H1 (cell line): ENCODE measurements at places on chromosomes 5 and 9.

DNA sequence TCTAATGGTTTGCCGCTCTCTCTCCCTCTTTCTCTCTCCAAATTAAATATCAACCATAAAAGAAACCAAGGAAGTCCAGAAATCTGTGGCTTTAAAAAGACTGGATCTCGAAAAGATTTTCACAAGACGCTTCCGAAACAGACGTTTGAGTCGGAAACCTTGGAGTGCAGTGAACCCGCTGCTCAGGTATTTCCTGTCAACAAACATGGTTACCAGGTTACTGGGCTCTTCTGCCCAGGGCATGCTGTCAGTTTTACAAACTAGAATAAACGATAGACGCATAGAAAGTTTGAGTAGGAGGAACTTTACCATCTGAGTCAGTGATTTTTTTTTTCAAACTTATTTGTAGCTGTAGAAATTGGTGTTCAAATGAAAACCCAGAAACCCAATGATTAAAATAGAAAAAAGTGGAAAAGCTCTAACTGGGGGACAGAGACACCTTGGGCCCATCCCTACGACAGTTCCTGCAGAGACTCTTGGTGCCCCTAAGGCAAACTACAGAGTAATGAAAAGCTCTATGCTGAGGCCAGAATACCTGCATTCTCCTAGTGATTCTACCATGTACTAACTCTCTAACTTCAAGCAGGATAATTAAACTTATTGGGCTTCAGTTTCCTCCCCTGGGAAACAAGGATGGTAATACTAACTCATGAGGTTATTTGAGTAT is 90.0 kb downstream of the DOCK8 start:
- H3K4me1 ChIP-seq, result no peaks in the 10 kb centered on the region
- H3K4me3 ChIP-seq, result no peak overlapping the region
- no peak overlapping the region for H3K27ac ChIP-seq

GRCh38 chr5:150209099-150209635 is 19.3 kb downstream of the SLC6A7 start:
- no peaks in the 10 kb centered on the region for H3K27me3 ChIP-seq
- H3K4me3 ChIP-seq, result no peak overlapping the region
- no peak for DNase-seq
- H3K27ac ChIP-seq, result no peak overlapping the region

DNA sequence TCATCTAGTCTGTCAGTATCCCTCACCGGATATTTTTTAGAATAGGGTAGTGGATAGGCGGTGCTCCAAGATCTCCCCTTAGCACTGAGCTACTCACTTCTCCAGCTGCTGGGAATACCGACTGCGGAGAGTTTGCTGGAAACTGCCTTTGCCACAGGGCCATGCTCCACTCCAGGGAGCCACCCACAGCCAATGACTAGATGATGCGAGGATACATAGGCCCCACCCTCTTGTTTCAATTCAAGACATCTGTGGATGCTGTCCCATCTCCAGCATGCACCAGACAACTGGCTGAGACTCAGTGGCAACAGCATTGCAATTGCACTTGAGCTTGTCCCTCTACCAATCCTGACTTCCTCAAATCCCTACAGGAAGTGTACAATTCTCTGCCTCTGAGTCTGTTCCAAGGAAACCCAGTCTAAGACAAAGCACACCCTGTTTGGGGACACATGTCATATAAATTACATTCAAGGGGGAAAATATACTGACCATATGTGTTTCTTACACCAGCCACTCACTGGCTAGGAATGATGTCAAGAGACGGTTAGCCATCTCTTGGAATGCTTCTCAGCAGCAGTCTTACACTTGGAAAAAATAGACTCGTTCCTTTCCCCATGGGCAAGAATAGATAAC is 312.6 kb upstream of the KIF2A start:
- no peak overlapping the region for H3K27ac ChIP-seq
- no peak overlapping the region for H3K4me3 ChIP-seq
- H3K4me1 ChIP-seq, result no peaks in the 10 kb centered on the region
- DNase-seq, result no peak
- no peaks in the 10 kb centered on the region for H3K27me3 ChIP-seq

DNA sequence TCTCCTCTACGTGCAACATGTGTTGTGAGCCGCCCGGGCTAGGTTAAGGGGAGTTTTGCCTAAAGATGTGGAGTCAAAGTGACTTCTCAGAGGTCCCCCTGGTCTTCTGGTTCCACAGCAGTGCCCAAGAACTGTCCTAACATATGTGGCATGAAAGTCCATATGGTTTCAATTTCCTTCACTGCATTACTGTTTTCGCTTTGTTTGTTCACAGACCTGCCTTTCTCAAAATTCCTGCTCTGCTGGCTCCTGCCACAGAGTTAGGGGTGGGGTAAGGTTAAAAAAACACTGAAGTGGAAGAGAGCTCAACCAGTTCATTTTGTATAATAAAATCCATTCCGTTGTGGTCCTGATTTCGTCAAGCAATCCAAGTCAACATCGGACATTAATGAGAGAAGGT is 289.4 kb downstream of the DMAC1 start:
- no peaks in the 10 kb centered on the region for H3K4me1 ChIP-seq
- DNase-seq, result no peak
- no peak overlapping the region for H3K4me3 ChIP-seq
- H3K27ac ChIP-seq, result no peak overlapping the region
- H3K36me3 ChIP-seq, result no peaks in the 10 kb centered on the region

GRCh38 chr9:86511614-86512360 is 157.6 kb upstream of the TUT7 start:
- no peak for DNase-seq
- no peaks in the 10 kb centered on the region for H3K4me1 ChIP-seq

DNA sequence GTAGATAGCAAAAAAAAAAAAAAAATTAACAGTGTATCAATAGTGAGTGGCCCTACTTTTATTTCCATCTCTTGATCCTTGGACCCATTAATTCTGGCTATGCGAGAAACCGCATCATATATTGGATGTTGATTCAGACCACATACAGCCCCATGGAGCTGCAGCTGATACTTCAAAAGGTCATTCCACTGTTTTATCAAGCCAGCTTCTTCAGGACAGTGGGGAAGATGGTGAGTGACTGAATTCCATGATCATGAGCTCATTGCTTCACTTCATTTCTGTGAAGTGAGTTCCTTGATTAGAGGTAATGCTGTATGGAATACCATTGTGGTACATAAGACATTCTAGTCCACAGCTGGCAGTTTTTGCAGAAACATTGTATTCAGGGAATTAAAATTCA is 222.9 kb upstream of the MEF2C start:
- no peak overlapping the region for H3K27ac ChIP-seq
- no peak for DNase-seq
- H3K4me1 ChIP-seq, result no peaks in the 10 kb centered on the region
- no peaks in the 10 kb centered on the region for H3K27me3 ChIP-seq

DNA sequence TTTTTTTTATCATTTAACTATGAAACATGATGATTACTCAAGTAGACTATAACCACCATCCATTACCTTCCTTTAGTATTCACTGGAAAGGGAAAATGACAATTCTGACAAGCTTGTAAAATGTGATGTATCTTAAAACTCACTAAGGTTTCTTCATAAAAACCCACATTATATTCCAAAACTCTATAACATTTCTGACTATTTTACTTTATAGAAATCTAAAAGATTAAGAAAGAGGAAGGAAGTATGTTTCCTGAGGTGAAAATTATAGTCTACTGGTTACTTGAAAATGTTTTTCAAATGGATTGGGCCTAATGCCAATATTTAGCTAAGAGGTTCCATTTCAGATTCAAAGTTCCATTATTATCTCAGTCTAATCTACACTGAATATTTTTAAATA is 1982.2 kb upstream of the C9orf72 start:
- no peak overlapping the region for H3K27ac ChIP-seq
- H3K36me3 ChIP-seq, result no peaks in the 10 kb centered on the region
- no peak overlapping the region for H3K4me3 ChIP-seq
- DNase-seq, result no peak
- no peaks in the 10 kb centered on the region for H3K4me1 ChIP-seq

GRCh38 chr9:121282277-121283079 is 14.5 kb downstream of the GSN start:
- no peak for DNase-seq
- H3K4me1 ChIP-seq, result peaks cover 6% of the 10 kb centered on the region
- no peak overlapping the region for H3K27ac ChIP-seq
- H3K4me3 ChIP-seq, result no peak overlapping the region
- peaks cover 13% of the 10 kb centered on the region for H3K27me3 ChIP-seq

- H3K4me1 ChIP-seq, result no peaks in the 10 kb centered on the region
- no peak overlapping the region for H3K27ac ChIP-seq
- H3K36me3 ChIP-seq, result no peaks in the 10 kb centered on the region
Observed at GRCh38 chr5:55638051-55638450, 74.1 kb downstream of the SLC38A9 start.

DNA sequence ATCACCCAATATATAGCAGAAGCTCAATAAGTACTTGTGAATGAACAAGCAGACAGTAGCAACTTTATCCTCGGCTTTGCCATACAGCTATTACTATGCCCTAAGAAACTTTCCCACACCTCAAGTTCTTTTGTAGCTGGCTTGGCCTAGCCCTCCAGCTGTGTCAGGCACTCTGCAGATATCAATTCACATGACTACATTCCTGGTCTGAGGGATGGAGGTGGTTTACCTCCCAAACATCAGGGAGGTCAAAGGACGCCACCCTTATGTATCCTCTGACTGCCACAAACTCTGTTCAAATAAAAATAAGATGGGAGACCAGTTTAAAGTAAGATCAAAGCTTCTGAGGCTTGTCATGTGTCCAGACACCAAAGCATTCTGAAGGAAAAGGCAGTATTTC is 416.3 kb downstream of the PIK3R1 start:
- no peaks in the 10 kb centered on the region for H3K36me3 ChIP-seq
- no peaks in the 10 kb centered on the region for H3K27me3 ChIP-seq
- H3K4me1 ChIP-seq, result no peaks in the 10 kb centered on the region

DNA sequence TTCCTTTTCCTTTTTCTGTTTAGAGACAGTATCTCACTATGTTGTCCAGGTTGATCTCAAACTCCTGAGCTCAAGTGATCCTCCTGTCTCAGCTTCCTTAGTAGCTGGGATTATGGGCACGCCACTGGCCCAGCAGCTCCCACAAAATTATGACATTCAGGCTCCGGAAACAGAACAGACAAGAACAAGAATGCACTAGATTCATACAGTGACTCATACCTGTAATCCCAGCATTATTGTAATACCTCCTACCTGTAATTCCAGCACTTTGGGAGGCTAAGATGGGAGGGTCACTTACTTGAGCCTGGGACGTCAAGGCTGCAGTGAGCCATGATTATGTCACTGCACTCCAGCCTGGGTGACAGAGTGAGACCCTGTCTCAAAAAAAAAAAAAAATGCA is 26.7 kb upstream of the B4GALT1 start:
- no peaks in the 10 kb centered on the region for H3K36me3 ChIP-seq
- DNase-seq, result no peak
- H3K4me1 ChIP-seq, result no peaks in the 10 kb centered on the region
- no peak overlapping the region for H3K27ac ChIP-seq

DNA sequence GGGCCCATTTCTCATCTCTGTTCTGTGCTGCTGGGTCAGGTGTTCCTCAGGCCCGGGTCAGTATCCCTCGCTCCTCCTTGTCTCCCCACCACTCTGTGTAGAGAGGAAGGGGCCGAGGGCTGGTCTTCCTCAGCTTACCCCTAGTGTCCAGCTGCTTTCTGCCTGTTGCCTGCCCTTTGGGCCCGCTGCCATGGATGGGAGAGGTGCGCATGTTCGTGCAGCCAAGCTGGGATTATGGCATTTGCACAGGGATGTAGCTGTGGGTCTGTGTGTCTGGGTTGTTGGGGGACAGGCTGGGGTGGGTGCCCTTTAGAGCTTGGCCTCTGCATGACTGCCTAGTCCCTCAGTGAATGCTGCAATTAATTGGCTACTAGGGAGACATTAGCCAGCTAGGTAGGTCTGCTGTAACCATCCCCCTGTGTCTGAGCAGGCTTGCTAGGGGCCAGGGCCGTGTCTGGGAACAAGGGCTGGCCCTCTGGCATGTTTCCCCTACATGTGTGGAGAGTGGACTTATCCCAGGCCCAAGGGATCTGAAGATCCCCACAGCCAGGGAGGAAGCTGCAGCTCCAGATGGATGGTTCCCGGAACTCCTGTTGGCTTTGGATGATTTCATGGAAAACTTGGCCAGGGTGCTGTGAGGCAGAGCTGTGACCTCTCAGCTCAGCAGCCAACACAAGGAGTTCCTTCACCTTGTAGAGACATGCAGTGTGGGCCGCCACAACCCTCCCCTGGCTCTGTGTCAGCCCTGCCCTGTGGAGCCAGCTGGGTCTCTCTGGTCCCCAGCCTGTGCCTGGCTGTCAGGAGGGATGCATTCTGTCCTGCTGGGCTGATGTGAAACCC is 161.9 kb downstream of the MACROH2A1 start:
- no peak for DNase-seq
- H3K36me3 ChIP-seq, result no peaks in the 10 kb centered on the region
- no peak overlapping the region; the same call in 1 of the 2 replicates for H3K27ac ChIP-seq
- no peak overlapping the region for H3K4me3 ChIP-seq
- H3K27me3 ChIP-seq, result no peaks in the 10 kb centered on the region

- no peak for DNase-seq
- H3K27me3 ChIP-seq, result no peaks in the 10 kb centered on the region
- no peak overlapping the region for H3K4me3 ChIP-seq
Observed at GRCh38 chr5:94197970-94198369, 420.4 kb downstream of the KIAA0825 start.

DNA sequence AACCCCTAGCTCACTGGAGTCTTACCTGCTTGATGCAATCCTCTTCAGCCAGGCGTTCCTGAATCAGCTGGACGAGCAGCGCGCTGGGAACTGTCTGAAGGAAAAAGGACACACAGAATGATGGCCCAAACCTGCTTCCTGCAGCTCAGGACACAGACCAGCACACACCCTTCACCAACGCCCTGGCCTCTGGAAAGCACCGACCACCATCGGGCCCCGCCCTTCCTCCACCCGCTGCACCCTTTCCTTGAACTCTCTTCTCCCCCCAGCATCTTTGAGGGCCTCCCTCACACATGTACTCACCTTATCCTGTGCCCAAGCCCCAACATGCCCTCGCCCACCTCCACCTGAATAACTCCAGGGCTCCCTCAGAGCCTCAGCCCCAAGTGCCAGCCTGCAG is 23.3 kb downstream of the AK8 start:
- H3K36me3 ChIP-seq, result no peaks in the 10 kb centered on the region
- H3K4me1 ChIP-seq, result peaks cover 20% of the 10 kb centered on the region
- no peak overlapping the region for H3K4me3 ChIP-seq

DNA sequence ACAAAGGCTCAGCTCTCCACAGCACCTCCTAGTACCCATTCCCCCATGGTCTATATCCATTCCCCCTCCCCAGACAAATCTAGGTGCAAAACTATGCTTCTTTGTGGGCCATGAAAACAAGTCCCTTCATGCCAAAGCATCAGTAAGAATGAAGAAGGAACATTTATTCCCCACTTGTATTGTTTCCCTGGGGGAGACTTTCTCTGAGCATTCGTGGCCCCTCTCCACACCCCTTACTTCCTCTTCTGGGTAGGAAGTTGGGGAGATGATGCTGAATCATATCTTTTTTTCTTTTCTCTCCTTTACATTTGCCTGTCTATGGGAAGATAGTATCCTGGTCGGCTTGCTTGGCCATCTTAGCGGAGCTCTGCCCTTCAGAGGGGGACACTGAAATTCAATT is 246.8 kb downstream of the NSG2 start:
- DNase-seq, result no peak
- no peaks in the 10 kb centered on the region for H3K36me3 ChIP-seq
- H3K27me3 ChIP-seq, result no peaks in the 10 kb centered on the region
- no peak overlapping the region for H3K4me3 ChIP-seq
- no peaks in the 10 kb centered on the region for H3K4me1 ChIP-seq
- no peak overlapping the region for H3K27ac ChIP-seq
